ENCODE measurements at places on chromosomes 12 and 14.

GRCh38 chr12:130948136-130948535 lies 5.6 kb upstream of the ADGRD1 start:
- DNase-seq, result no peak

DNA sequence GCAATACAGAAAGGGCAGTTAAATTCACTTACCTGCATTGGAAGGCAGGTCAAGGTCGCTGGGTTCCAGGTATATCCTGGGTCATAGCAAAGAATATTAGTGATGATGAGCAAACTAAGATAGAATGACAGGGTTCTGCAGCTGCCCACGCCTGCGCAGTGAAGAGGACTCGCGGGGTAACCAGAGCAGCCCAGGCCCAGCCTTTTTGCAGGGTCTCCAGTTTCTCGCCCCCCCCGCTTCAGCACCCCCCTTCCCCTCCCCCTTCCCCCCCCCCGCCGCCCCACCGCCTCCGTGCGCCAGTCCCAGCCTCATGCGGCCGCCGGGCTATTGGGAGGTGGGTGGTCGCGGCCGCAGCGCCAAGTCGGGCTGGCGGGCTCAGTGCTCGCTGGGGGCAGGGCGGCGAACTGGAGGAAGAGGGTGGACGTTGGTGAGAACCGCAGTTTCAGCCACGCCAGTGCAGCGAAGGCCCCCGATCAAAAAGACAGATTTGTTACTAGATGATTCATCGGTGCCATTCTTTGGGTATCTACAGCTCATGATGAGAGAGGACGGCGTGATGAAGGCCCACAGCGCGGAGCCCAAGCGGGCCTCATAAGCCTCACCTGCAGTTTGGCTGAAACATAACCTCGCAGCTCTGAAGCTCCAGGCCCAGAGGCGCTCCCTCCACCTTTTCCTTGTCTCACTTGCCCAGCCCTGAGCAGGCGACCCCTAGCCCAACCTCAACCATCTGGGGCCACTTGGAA lies 20.2 kb downstream of the SLC2A3 start:
- DNase-seq, result no peak

DNA sequence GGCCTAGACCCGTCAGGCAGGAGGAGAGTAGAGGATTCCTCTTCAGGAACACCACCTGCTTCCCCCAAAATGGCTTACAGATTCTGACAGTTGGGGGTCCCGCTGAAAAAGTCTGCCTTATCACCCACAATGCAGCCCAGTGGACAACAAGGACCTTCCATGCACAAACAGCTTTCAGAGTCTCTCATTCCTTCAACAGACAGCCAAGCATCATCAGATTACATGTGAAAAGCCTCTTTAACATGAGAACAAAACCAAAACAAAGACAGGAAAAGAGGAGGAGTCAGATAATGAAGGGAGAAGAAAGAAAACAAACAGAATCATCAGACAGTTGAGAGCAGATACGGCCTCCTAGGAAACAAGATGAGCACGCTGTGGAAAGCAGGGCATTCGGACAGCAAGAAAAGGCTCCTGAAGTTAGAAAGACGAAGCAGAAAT lies 18.3 kb downstream of the KCTD10 start:
- no peak for DNase-seq

DNA sequence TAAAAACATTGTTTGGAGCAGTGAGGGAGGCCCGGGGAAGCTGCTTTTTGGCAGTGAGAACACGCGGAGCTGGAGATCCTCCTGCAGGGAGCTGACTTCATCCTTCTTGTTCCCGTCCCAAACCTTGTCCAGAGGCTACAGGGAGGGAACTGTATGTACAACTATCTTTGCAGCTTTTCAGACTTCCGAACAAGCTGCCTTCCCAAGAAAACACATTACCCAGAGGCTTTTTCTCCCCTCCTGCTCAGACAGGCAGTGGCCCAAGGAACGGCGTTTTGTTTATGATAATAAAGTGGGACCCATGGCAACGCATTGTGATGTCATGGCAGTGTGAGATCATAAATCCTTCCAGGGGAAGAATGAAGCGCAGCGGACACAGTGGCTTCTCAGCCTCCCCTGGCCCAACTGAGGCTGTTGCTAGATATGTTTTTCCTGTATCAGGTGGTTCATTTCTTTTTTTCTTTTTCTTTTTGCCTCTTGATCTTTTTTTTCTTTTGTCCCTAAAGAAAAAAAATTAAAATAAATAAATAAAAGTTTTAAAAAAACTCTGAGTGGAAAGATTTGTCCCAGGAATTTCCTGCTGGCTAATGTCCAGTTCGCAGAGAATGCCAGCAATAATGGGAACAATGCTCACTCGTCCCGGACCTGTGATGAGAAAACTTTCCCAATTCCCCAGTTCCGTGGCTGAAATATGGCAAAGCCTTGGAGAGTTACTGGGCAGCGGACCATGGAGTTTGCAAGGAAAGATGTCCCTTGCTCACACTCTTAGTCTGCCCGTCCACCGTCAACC lies 103.4 kb upstream of the MAP1LC3B2 start:
- peak; percentile 88 for DNase-seq

GRCh38 chr14:26707234-26707633 lies 109.4 kb upstream of the NOVA1 start:
- DNase-seq, result no peak

GRCh38 chr12:69679119-69679518 lies 20.0 kb downstream of the BEST3 start:
- no peak for DNase-seq

All from fibroblast of skin of left quadriceps (primary cell).